Right renal pelvis (tissue), 4 donors: ENCODE measurements at places on chromosomes 2 and 18. TPM values are rescaled to one million over a fixed set of nuclear protein-coding genes. Genes with fewer than 3 reads are reported as not detected.
A peak's percentile ranks its signal among the peaks of the same experiment; 100 is the strongest.

- DNase-seq = no peak
These were observed 157.2 kb downstream of the DDX1 start for GRCh38 chr2:15748736-15749323.

DNA sequence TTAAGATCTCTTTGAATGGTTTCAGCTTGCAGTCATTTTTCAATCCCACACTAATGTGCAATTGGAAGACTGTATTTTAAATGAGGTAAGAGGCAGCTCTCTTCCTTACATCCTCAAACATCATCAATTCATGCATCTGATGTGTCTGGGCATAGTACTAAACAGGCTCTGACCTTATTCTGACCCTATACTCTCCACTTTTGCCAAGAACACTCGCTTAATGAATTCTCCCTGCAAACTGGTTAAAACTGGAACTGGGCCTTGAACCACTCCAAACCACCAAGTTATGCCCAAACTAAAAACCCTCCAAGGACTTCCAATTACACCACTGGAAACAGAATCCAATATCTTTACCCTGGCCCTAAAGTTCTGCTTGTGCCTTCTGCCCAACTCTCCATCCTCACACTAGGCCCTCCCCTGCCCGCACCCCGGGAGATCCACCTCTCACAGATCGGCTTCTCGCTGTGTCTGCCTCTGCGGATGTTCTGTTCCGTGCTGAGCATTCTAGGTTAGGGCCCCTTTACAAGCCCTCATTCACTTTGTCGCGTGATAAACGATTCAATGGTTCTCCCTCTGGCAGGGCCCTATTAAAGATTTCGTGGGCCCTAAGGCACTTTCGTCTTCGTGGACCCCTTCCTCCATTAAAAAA, 1.2 kb downstream of the M1AP start:
- no peak for DNase-seq

DNA sequence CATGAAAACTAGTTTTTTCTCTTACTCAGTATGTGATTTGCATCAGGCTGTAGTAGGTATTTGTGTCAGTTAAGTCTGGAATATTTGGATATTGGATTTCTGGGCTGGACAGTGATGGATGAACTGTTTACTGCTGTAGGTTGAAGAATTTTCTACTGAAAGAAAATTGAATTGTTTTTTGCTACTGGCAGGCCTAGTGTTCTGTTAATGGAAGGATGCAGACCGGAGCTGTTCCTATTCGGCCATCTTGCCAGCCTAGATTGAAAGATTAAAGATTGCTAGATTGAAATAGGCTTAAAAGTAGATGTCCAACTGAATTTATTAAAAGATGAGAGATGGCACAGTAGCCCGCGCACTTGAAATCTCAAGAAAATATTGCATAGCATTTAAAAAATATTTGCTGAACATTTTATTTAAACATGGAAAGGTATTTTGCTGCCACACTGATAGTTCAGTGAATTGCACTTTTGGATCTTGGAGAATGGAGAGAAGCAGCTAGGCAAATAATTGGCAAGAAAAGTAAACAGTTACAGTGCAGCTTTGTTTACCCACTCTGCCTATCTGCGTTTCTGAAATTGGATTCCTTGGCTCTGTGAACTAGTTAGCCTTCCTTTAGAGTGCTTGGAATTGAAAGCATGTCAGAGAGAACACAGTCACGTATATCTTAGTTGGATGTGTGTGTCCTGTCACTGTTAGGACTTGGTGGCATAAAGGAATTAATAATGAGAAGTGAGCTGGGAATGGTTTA, 54.1 kb downstream of the EPB41L5 start:
- DNase-seq = no peak

DNA sequence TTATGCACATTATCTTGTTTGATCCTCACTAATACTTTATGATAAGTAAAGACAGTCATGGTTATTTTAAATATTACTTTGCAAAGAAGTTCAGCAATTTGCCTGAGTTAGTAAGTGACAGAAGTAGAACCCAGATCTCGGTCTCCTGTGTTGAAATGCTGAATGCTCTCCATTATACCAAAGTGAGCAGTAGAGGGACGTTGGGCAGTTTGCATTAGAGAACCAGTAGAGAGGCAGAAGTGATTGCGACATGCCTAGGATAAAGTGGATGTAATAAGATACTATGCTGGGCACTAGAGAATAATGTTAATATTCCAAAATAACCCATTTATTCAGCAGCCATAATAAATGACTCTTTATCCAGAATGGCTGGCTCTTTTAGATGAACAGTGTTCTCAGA, 201.0 kb downstream of the PMAIP1 start:
- no peak for DNase-seq

- DNase-seq = no peak
These were observed 306.5 kb upstream of the TNP1 start for GRCh38 chr2:217166241-217166850.

GRCh38 chr2:234496055-234496834, 636 bp downstream of the ARL4C start:
- DNase-seq = no peak

DNA sequence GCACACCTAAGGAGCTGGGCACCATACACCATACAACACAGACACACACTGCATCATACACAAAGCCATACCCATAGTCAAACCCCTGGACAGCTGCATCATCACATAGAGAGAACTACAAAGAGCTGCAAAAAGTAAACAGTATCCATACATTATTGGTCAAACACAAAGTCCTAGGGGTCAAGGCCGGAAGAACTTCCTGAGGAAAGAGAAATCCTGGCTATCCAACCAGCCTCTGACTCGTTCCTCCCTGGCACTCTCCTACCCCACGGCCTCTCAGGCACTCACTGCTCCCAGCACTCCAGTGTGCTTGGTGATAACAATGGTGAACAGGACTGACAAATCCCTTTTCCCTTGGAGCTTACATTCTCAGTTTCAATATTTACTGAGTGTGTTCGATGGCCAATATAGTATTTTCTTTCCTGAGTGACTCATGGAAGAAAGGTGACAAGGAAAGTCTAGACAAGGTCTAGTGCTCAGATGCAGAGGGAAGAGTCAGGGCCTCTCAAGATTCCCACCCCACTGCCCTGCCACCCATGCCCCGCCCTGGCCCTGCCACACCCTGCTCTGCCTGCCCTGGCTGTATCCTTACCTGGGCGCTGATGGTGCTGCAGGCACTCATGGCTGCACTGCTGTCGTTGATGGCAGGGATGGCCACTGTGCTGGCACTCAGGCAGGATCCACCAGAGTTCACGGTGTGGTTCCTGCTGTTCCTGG, 3.4 kb downstream of the CFAP65 start:
- no peak for DNase-seq

GRCh38 chr2:44246840-44247369, 28.4 kb upstream of the SLC3A1 start:
- no peak for DNase-seq

GRCh38 chr2:240240781-240241180, 100.3 kb upstream of the OTOS start:
- no peak for DNase-seq

- no peak for DNase-seq
These were observed 83.0 kb downstream of the ACVR1 start for GRCh38 chr2:157793053-157793612.

DNA sequence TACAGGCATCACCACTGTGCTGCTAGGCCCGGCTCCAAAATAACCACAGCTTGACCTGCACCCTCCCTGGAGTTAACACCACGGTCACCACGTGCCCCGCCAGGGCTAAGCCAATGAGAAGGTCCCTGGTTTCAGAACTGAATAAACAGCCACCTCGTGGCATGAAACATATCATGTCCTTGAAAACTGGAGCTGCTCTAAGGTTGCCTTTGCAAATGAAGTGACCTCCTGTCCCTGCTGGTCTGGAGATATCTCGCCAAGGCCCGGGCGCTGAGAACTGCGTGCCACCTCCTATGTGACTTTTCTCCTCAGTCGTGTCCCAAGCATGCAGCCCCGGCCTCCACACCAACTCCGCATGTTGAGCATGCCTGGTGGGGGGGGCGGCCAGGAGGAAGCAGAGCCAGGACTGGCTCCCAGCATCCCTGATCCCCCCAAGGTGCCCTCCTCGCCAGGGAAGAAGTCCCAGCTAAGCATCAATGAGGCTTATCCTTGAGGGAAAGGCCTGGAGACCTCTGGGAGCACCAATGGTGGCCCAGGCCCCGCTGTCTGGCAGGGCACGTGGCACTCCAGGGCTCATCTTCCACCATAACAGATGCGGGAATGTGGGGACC, 16.3 kb upstream of the KCNG2 start:
- DNase-seq = no peak

- DNase-seq = no peak
These were observed 361.5 kb downstream of the LPIN1 start for GRCh38 chr2:12107939-12108338.

DNA sequence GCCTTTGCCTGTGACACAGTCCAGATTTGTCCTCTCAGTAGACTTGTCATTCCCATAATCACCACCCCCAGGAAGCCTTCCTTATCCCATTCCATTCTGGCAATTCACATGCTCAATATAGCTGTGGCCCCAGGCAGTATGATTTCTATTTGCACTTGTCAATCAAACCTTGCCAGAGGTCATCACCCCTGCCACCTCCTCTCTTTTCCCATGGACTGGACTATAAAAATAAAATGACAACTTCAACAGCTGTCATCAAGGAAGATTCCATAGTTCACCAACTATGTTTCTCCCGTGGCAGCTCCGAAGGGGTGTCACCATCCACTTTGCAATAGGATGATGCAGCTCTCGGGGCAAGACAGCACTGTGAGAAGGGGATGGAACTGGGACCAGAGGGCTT, 255.7 kb downstream of the CELF4 start:
- DNase-seq = no peak

DNA sequence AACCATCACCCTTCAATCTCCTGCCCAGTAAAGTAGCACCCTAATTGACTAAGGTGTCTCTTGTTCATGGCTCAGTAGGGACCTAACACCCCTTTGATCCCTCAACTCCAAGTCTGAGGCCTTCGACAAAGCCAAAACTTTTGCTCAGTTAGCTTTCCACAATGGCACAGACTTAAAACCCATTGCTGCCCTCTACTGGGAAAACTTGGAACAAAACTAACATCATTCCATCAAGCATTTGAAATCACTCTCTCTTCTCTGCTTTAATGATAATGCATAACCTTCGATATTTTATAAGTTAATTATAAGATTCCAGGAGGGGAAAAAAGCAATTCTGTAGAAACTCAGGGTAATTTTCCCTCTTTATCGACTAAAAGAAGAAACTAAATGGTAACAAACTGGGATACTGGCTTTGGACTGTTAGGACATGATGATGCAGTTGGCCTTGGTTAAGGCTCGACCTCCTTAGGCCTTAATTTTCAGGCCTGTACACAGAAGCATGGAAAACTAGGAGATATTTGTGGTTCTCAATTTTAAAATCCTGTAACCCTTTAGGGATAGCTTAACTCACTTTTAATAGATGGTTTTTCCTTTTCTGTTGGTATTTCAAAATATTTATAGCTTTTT, 127.8 kb downstream of the STK39 start:
- DNase-seq = no peak

- DNase-seq = no peak
These were observed 274.0 kb upstream of the FIGN start for GRCh38 chr2:164009756-164010337.

DNA sequence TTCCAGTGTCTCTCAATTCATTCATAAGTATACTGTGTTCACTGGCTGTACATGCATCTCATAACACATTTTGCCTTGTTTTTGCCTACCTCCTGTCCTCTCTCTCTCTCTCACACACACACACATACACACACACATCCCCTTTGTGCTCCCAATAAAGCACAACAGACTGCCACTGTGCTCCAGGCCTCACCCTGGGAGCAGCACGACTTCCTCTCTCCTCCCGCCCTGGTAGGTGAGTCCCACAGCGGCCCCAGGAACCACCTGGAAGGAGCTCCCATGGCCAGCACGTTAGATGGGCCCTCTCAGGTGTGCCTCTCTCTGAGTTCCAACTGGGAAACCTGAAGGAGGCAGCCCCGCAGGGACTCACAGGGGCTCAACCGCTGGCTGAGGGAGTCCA, 65.4 kb downstream of the MARCHF4 start:
- DNase-seq = no peak

DNA sequence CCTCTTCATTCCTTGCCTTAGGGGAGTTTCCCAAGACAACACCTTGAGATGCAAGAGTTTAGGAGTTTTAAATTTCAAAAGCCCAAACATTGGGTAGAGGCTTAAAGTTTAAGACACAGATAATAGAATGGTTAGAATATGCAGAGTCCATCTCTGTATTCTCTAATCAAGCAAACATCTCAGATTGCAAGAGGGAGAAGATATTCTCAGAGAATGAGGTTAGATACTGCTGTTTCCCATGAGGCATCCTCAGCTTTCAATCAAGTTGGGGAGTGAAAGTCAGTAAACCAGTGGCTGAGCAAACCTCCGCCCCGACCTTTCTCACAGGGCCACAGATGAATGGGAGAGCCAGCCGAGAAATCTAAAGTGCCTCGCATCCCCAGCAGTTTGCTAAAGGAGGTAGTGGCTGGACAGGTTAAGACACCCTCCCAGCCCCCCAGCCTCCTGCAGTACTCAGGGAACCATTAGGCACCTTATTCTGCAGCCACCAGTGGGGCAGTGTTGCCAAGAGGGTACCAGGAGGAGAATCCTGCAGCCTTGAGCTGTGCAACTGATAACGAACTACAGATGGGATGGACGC, 30.0 kb downstream of the FBXO36 start:
- DNase-seq = no peak

- DNase-seq = no peak
These were observed 1389.8 kb upstream of the ZEB2 start for GRCh38 chr2:145909766-145910165.

DNA sequence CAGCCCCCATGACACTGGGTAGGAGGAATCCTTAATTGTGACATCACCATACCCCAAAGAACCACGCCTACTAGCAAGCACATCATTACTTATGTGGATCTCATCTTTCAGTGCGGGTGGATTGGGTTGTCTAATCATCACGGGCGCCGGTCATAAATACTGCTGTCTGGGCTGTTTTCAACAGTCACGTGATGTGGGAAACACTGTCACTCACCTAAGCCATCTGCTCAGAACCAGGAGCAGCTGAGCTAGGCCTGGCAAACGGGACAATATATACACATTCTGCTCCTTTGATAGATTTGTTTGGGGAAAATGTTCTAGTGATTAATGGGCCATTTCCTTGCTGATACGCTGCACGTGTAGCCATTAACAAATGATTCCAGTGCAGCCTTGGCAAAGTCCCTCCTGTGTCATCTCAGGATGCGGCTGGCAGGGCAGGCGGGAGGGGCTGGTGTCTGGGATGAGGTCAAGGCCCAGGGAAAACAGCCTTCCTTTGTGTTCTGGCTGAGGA, 145.9 kb upstream of the COPS8 start:
- DNase-seq = peak; percentile 28

The EVA1A gene
- polyA plus RNA-seq = 15.6 TPM

The KCNIP3 gene
- 15.2 TPM for polyA plus RNA-seq

The ANKRD29 gene
- 1.2 TPM for polyA plus RNA-seq

The PDE1A gene
- polyA plus RNA-seq = 25.6 TPM

The TLX2 gene
- not detected for polyA plus RNA-seq

The PAPOLG gene
- polyA plus RNA-seq = 27.0 TPM

The NTSR2 gene
- polyA plus RNA-seq = not detected

The RNF125 gene
- polyA plus RNA-seq = 3.0 TPM

The GKN2 gene
- not detected for polyA plus RNA-seq

The SGO2 gene
- polyA plus RNA-seq = 14.9 TPM

The MORN2 gene
- 51.4 TPM for polyA plus RNA-seq

The CD8A gene
- polyA plus RNA-seq = 0.23 TPM
